ENCODE measurements at places on chromosomes 1 and 21.

DNA sequence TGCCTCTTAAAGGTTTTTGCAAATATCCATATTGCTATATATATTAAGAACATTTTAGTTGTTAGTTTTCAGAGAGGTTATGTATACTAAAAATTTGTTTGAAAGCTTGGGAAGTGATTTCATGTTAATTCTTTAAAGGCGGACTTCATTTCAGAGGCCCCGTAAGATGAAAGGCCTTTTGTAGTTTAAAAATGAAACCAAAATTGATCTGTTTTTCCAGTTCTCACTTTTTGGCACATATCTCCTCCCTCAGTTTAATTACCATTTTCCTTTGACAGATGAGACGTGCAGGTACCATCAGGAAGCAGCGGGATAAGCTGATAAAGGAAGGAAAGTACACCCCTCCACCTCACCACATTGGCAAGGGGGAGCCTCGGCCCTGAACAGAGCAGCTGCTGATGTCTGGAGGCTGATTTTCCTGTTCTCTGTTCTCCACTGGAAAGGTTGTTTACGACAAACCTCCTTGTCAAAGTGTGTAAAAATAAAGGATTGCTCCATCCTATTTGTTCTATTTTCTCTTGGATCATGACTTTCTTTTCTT is 8.0 kb downstream of the NDUFS5 start:
- DNase-seq = peak; percentile 23

- DNase-seq = no peak
Observed at GRCh38 chr21:42291003-42291750, 24.0 kb downstream of the TFF3 start.

DNA sequence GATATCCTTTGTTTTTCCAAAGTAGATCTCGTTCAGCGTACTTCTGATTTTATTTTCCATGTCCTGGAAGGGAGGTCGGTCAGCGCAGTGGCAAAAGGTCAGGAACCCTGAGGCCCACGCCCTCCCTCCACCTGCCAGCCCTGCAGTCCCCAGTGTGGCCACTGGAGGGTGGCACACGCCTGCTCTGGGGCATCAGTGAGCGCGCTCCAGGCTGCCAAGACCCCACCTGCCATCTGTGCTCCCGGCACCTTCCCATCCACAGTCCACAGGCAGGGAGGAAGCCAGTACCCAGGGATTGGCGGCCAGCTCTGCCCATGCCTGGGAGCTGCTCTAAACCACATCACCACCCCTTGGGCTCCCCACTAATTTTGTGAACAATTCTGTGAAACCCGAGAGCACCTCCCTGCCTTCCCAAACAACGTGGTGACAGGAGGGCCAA is 32.3 kb downstream of the SLC66A1 start:
- DNase-seq = peak; percentile 28

DNA sequence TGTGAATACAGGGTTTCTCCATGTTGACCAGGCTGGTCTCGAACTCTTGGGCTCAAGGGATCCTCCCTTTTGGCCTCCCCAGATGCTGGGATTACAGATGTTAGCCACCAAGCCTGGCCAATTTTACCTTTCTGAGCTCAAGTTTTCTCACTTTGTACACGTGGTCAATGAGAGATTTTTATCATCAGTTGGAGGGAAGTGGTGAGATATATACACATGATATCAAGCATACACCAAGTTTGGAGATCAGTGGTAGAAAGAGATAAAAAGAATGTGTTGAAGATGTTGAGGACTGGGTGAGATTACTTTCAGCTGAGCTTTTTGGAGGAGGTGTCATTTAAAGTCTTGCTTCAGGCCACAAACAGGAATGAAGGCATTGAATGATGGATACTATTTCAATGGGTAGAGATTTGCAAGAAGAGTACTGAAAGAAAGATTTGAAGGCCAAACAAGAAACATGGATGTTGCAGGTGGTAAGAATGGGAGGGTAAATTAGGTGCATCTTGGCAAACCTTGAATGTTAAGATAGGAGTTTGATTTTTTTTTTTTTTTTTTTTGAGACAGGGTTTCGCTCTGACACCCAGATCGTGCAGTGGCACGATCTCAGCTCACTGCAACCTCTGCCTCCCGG is 3.0 kb upstream of the SESN2 start:
- DNase-seq = peak; percentile 59

DNA sequence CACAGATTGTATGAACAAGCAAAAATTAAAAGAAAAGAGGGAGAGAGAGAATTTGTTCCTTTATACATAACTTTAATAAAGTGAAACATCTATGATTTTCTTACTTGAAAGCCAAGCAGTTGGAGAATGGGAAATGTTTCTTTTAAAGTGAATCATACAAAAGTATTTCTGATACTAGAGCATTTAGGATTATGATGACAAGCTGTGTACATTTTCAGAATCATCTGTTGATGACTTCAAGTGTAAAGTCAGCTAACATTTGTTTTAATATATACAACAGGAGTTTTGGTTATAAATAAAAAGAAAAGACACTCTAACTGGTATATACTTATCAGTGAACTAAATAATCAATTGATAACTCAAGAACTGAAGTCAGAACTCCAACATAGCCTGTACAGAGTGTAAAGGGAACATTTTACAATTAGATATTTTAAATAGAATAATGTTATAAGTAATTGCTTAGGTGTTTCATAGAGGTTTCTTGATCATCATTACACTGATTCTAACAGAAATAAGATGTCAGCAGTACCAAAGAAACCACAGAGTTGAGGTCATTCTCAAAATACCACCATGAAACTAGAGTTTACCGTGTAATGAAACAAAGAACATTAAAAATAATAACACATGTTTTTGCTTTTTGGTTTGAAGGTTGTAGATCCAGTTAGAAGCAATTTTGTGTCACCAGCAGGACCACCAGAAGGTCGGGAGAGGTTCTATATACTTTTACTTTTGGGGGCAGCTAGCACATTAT is 103.4 kb downstream of the COL24A1 start:
- DNase-seq = no peak
